ENCODE measurements at places on chromosomes 3 and 15. TPM values are rescaled to one million over a fixed set of nuclear protein-coding genes. Genes with fewer than 3 reads are reported as not detected.

CGNL1 gene
- not detected for total RNA-seq

C3orf22 gene
- not detected for total RNA-seq

DNA sequence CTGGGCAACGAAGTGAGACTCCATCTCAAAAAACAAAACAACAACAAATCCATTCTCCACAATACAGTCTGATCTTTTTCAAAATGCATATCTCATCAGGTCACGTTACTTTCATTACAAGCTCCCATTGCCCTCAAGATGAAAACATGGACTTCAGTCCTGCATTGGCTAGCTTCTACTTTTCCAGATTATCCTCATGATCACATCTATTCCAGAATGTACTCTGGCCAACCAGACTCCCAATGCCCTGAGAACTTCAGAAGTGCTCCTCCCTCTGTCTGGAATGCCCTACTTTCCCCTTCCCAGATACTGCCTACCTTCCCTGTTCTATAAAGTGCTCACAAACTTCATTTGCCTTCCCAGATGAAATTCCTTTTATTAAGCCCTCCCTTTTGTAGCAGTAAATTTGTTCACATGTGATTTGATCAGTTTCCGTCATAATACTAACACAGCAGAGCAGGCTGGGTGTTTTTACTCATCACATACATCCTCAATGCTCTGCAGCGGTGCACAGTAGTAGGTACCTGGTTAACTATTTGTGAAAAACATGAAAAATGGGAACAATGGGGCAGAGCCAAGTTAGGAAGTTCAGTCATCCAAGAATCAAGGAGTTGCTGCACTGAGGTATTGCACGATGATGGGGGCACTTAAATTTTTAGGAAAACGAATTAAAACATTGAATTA lies 5.3 kb downstream of the RPL22L1 start:
- no peak for DNase-seq

- no peak for DNase-seq
Observed at GRCh38 chr3:44883999-44884431, 9.6 kb downstream of the TGM4 start.

Data from naive thymus-derived CD4-positive, alpha-beta T cell (primary cell).